ENCODE measurements at places on chromosomes 4 and X.

DNA sequence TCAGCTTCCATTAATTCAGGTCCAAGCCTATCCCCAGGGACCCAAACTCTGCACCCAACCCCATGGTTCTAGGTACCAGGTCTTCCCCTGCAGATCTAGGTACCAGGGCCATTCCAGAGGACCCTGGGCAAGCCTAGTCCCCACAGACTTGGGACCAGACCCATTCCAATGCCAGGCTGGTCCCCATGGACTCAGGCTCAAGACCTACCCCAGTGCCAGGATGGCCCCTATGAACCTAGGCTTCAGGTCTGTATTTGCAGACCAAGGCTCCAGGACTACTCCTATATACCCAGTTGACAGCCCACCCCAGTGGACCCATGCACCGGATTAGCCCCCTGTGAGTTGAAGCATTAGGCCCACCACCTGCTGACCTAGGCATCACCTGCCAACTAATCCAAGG is 8.9 kb downstream of the MTHFD2L start:
- DNase-seq = no peak

- DNase-seq = no peak
Measured at GRCh38 chr4:186560647-186561046, 5.3 kb upstream of the MTNR1A start.

DNA sequence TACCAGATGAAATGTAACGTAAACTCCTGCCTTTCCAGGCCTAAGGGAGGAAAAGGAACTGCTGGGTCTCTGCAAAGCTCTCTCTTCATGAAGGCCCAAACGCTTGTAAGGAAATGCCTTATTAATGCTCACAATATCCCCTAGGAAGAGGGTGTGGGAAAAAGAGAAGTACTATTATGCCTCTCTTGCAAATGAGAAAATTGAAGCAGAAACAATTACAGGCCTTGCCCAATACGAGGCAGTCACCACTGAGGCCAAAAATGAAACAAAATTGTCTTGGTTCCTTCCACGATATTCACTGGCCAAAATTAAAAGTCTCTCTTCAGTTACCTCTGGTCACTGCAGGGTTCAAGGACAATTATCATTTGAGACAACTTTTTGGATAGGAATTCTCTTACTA is 3.2 kb downstream of the SCARB2 start:
- no peak for DNase-seq

DNA sequence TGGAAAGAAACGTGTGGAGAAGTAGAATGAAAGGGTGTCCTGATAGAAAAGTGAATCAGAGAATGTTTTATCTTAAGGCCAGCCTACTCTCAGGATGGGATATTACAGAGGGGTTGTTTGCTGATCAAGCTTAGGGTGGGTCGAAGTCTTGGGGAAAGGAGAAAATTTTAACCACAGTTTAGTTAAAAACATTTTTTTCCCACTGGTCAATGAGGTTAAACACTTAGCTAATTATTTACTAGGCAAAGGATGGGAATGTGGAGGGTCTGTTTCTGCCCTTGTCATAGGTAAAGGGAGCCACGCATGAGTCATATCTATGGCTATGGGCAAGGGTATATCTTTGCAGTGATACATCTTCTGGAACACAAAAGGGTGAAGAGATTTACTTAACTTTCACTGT is 16.1 kb upstream of the SULT1E1 start:
- DNase-seq = no peak

DNA sequence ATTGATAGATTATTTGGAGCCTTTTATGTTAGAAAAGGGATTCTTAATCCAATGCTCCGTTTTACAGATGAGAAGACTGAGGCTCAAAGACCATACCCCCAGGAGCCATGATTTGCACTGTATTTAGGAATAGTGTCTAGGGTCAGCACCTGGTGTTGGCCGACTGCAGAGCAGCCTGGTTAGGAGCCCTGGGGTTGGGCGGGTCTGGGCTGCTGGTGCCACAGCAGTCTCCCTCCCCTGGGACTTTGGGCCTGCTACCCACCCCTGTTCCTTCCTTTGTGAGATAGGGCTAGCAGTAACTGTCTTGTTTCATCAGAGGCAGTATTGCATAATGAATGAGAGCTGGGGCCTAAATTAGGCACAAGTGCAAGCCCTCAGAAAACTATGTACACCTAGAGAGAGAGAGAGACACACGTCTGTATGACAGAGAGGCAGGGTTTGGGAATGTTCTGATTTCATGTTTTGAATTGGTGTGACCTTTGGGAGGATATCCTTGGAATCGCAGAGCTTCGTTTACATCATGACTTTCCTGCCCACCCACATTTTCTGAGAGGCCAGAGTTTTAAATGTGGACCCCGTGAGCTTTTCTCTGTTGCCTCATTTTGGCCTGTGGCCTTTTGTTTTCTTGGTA is 111.7 kb downstream of the PTTG2 start:
- DNase-seq = no peak

- no peak for DNase-seq
Measured at GRCh38 chr4:10753336-10753735, 68.8 kb upstream of the CLNK start.

DNA sequence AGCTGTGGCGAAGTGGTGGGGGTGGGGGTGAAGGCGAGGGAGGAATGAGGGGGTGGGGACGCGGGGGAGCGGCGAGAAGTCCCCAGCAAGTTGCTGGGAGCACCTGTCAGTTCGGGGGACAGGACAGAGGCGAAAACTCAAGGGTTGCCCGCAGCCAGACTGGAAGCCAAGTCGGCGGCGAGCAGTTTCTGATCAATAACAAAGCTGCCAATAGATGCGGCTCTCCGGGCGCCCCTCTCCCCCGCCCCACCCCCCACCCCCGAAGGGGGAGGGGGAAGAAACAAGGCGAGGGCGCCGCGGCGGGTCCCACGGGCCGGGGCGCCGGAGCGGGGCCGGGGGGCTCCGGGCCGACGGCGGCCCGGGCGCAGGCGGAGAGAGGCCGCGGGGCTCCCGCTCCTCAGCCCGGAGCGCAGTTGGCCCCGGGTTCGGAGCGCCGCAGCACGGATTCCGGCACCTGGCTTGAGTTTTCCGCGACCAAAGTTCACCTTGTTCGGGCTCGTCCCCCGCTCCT is 379 bp downstream of the PDGFC start:
- no peak for DNase-seq

- no peak for DNase-seq
Measured at GRCh38 chr4:84470204-84470785, 28.8 kb downstream of the NKX6-1 start.

DNA sequence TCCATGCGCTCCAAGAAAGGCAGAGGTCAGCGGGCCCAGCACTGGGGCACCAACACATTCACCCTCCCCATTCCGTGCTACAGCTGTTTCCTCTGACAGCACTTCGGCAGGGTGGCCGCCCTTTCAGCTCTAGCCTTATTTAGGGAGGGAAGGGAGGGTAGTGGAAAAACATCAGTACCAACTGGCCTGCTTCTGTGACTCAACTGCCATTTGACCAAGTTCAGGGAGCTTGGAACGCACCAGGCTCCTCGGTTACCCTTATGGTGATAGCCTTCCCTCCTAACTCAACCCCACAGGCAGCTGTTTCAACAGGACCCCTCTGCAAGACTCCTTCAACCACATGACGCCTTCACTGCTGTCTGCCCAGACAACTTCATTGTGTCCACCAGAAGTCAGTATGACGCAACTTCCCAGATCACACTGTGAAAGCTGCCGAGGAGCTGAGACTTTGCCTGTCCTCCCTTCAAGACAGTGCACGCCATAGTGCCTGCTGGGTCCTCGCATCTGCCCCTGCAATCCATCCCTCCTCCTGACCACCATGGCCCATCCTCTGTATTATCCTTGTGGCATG is 132.2 kb downstream of the AFAP1 start:
- no peak for DNase-seq

GRCh38 chr4:8029689-8030088 is 90.0 kb upstream of the AFAP1 start:
- DNase-seq = no peak

DNA sequence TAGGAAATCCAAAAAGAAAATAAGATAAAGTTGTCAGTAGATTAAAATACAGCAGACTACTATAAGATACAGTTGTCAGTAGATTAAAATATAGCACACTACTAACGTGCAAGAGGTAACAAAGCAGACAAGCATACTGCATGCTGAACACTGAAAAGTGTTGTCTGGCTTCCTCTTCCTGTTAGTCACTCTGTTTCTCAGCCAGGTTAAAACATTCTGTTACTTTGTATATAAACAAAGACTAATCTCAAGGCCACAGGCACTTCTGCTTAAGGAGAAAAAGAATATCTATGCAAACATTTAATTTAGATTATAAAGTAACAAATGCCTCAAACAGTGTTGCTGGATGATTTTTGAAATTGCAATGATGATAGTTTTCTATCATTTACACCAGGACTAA is 41.0 kb upstream of the SCD5 start:
- no peak for DNase-seq

DNA sequence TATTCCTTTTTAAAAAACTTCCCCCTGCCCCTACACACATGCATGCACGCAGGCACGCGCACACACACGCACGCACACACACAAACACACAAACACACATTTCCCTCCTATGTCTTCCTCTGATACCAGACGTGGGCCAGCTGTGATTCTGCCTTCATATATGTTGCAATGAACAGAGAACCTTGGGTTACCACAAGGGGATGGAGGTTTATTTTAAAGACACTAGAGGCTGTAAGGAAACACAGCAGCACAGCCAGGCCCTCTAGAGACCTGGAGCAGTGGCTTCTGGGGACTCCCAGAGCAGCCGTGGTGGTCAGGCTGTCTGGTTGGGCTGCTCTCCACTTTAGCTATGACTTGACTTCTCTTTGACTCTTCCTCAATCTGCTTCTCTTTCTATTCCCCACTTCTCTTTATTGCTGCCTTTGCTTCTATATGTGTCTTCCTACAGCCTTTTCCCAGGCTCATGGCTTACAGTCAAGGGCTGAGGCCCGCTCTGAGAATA is 3.2 kb upstream of the TLR10 start:
- DNase-seq = peak; percentile 15

DNA sequence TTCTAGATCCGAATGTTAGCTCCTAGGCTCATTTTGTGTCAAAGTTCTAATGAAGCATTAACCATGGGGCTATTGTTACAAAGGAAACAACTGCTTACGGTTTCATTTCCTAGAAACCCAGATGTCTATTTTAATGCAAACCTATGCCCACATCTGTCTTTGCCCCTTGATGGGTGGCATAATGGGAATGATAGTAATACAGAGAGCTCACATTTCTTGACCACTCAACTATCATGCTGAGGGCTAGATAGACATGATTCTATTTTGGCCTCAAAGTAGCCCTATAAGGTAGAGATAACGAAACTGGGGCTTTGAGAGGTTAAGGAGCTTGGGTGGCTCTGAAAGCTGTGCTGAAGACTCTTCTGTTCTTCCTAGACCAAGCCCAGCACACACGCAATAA is 1.9 kb downstream of the TLR7 start:
- DNase-seq = no peak

- no peak for DNase-seq
Measured at GRCh38 chr4:52560844-52561280, 98.2 kb downstream of the USP46 start.

GRCh38 chr4:71009890-71010588 is 16.6 kb downstream of the DCK start:
- DNase-seq = peak; percentile 35

GRCh38 chr4:138832563-138832962 is 183.0 kb upstream of the NOCT start:
- no peak for DNase-seq

DNA sequence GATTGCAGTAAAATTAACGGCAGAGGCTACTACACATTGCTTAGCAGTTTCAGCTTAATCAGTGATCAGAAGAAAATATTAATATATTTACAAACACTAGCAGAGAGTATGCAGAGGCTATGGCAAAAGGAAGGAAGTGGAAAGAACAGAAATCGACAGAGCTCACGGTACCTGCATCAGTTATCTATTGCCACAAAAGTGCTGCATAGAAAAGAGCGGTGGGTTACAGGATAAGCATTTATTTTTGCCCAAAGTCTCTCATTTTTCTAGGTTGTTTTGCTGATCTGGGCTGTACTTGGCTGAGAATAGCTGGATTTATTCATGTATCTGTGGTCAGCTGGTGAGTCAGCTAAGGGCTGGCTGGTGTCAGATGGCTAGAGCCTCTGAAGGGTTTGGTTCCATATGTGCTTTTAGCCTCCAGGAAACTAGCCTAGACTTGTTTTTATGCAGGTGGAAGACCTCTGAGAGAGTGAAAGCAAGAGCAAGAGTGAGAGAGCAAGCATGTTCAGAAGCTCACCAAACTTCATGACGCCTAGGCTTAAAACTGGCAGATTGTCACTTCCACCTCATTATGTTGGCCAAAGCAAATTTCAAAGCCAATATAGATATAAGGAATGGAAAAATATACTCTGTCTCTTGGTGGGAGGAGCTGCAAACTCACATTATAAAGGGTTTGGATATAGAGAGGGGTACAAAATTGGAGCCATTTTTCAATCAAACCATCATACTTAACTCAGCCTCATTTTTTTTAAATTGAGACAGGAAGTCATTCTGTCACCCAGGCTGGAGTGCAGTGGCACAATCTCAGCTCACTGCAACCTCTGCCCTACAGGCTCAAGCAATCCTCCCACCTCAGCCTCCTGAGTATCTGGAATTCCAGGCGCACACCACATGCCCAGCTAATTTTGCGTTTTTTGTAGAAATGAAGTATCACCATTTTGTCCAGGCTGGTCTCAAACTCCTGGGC is 153.2 kb upstream of the RPL34 start:
- DNase-seq = peak; percentile 41

- no peak for DNase-seq
Measured at GRCh38 chr4:94536049-94536448, 84.3 kb downstream of the PDLIM5 start.

- DNase-seq = no peak
Measured at GRCh38 chr4:162839814-162840213, 326.9 kb downstream of the NAF1 start.

DNA sequence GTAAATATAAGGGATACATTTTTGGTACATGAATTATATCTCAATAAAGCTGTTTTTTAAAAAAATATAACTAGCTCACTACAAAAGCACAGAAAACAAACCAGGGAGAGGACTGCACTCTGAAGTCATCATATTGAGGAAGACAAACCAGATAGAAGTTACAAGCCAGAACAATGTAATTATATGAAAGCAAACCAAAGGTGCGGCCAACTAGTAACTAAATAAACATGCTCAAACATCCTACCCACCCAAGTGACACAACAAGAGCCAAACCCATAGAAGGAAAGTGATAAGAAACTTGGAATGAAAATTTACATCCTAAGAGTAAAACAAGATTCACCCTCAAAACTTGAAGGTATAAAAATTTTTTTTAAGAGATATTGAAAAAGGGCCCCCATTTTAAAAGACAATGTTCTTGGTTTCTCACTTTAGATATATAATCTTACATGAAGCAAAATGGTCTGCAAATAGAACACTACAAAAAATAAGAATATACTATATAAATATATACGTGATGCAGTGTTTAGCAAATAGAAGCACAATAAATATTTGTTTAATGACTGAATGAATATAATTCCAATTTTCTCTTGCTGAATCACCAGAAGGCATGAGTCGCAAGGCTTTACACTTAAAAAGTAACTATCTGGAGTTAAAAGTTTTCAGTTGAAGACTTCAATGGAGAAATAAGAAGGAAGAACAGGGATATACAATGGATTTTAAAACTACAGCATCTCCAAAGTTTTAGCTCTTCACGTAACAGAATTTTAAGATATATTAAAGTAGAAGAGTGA is 4.0 kb upstream of the SH3D19 start:
- DNase-seq = no peak
